ENCODE measurements at places on chromosomes 7 and 10.

DNA sequence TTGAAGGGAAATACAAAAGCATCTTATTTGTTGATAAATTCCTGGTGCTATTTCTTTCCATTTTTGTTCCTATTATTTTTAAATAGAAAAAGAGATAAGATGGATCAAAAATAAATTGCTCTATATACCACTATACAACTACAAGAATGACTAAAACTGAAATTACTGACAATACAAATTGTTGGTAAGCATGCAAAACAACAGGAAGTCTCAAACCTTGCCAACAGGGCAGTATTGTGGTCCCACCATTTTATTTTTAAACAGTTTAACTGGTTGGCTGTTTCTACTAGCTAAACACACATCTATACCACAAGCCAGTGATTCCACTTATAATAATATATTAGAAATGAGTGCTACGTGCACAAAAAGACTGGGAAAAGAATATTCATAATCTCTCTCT lies 213.0 kb downstream of the JAZF1 start:
- no peaks in the 10 kb centered on the region for H3K4me1 ChIP-seq
- no peaks in the 10 kb centered on the region for H3K36me3 ChIP-seq
- no peaks in the 10 kb centered on the region for H3K27me3 ChIP-seq
- DNase-seq: no peak
- no peak overlapping the region for H3K27ac ChIP-seq

DNA sequence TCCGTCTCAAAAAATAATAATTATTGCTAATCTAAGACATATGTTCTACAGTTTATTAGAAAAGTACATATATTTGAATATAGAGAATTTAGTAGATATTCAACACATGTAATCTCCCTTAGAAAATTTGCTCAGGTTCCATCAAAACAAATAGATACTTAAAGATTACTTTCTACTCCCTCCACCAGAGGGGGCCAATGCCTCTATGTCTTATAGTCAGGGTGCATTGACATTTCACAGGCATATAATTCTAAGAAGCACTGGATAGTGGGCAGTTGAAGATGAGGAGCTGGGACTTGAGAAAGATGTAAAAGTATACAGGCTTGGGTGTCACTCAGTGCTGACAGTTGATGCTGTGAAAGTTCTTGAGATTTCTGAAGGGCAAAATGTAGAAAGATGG lies 301.6 kb upstream of the HPS1 start:
- DNase-seq: peak; percentile 8
- H3K27ac ChIP-seq: no peak overlapping the region
- H3K4me1 ChIP-seq: no peaks in the 10 kb centered on the region
- no peaks in the 10 kb centered on the region for H3K36me3 ChIP-seq

DNA sequence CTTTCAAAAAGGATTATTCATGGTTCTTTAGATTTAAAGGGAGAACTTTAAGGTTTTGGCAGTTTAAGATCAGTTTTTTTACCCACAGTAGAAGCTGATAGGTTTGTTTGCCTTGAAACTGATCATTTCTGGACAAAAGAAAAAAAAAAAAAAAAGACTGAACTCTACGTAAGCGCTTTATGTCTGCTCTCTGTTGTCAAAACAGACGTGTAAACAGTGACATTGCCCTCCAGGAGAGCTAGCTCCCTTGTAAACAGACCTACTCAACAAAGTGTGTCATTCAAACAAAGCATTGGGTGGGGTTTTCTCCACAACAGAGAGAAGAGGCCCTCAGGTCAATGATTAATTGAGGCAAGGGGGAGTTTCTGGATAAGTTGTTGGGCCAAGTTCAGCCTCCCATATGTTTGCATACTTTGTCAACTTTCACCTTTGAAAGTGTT lies 568.1 kb upstream of the LRRN3 start:
- H3K27me3 ChIP-seq: no peaks in the 10 kb centered on the region
- no peak for DNase-seq
- H3K36me3 ChIP-seq: no peaks in the 10 kb centered on the region

GRCh38 chr7:68107261-68107660 lies 1110.6 kb downstream of the TYW1 start:
- DNase-seq: no peak
- no peaks in the 10 kb centered on the region for H3K36me3 ChIP-seq
- H3K4me3 ChIP-seq: no peak overlapping the region

- peak overlapping the region; percentile 86 for H3K27ac ChIP-seq
- no peaks in the 10 kb centered on the region for H3K36me3 ChIP-seq
- no peak for DNase-seq
- H3K4me1 ChIP-seq: peaks cover 21% of the 10 kb centered on the region
Measured at GRCh38 chr7:520503-521161, 986 bp upstream of the PDGFA start.

DNA sequence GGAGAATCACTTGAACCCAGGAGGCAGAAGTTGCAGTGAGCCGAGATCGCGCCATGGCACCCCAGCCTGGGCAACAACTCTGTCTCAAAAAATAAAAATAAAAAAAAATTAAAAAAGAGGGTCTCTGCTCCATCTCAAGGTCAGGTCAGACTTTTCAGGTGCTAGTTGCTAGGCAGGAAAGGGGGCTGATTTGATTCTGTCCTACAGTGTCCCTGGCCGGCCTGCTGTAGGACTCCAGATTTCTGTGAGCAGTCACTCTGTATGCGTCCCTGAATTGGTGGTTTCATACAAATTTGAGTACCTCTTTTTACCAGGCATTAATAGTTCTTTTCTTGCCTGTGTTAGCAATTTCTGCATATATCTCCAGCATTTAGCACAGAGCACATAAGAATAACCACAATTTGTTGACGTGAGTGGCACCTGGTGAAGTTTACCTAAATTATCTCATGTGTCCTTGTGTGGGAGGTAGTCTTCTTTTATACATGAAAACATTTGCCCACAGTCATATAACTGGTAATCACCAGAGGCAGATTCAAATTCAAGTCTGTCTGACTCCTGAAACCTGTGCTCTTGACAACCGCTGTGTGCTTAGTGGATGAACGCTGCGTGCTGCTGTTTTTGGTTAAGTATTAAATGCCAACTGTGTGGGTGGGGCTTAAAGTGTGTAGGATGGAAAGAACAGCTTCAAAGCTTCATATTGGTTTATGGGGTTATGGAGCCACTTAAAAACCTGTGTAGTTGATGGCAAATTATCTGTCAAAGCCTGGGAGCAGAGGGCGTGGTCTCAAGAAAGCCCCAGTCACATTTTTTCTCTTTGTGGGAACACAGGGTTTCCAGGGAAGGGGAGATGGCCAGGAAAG lies 3.2 kb upstream of the ZNF775 start:
- no peaks in the 10 kb centered on the region for H3K27me3 ChIP-seq
- H3K27ac ChIP-seq: no peak overlapping the region
- peaks cover 18% of the 10 kb centered on the region for H3K4me1 ChIP-seq
- DNase-seq: no peak
- no peaks in the 10 kb centered on the region for H3K36me3 ChIP-seq

- no peaks in the 10 kb centered on the region for H3K36me3 ChIP-seq
- DNase-seq: no peak
- H3K4me3 ChIP-seq: no peak overlapping the region
- H3K27me3 ChIP-seq: no peaks in the 10 kb centered on the region
- H3K27ac ChIP-seq: no peak overlapping the region
Measured at GRCh38 chr10:47077941-47078340, 166.7 kb downstream of the PTPN20 start.

DNA sequence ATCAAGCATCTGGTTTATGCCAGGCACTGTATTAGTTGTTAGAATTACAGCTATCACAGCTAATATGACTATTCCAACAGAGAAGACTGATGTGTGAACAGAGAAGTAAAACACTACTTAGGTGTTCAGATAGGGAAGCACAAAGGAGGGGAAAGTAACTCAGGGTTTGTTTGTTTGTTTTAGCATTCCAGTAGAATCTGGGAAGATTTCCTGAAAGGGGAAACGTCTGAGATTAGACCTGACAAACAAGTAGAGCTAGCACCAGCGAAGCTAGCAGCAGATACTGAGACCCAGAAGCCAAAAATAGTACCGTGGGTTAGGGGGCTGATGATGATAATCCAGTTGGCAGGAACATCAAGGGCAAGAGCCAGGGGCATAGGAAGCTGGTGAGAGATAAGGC lies 28.8 kb upstream of the KLHL7 start:
- no peak overlapping the region for H3K27ac ChIP-seq
- no peak overlapping the region for H3K4me3 ChIP-seq
- H3K36me3 ChIP-seq: no peaks in the 10 kb centered on the region
